LHCN-M2 (cell line): ENCODE measurements at places on chromosomes 7 and 10.
A peak's percentile ranks its signal among the peaks of the same experiment; 100 is the strongest.

GRCh38 chr7:42950417-42950816 lies 18.2 kb downstream of the MRPL32 start:
- DNase-seq: no peak

DNA sequence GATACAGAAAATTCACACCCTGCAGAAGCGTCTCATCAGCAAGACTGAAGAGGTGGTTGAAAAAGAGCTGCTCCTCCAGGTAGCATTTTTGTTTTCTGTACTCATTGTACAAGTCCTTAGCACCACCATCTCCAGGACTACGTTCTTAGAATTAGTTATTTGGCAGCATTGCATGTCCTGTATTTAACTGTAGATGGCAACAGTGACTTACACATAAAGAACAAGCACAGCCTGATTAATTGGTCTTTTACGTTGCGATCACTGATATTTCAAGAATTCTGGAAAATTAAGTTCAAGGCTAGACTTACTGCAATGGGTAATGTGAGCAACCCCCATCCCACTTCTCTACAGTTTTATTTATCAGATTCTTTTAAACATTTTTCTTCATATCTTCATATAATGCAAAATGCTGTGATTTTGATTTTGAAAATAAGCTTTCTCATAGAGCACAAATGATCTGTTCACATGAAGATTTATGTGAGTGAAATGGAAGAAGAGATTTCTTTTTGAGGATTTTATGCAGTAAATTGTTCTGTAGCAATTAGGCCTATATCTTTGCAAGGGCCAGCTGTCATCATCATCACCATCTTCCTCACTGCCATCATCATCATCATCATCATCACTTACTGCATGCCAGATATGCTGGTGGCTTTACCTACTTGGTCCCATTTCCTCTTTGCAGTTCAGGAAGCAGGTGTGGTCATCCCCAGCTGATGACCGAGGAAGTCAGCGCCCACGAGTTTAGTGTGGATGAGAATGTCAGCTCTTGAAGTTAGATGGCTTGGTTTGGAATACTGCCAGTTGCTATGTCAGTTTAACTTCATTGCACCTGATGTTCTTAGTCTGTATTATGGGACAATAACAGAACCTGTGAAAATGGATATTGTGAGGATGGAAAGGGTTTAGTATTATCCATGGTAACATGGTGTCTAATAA lies 53.4 kb downstream of the CFAP58 start:
- DNase-seq: peak; percentile 41

DNA sequence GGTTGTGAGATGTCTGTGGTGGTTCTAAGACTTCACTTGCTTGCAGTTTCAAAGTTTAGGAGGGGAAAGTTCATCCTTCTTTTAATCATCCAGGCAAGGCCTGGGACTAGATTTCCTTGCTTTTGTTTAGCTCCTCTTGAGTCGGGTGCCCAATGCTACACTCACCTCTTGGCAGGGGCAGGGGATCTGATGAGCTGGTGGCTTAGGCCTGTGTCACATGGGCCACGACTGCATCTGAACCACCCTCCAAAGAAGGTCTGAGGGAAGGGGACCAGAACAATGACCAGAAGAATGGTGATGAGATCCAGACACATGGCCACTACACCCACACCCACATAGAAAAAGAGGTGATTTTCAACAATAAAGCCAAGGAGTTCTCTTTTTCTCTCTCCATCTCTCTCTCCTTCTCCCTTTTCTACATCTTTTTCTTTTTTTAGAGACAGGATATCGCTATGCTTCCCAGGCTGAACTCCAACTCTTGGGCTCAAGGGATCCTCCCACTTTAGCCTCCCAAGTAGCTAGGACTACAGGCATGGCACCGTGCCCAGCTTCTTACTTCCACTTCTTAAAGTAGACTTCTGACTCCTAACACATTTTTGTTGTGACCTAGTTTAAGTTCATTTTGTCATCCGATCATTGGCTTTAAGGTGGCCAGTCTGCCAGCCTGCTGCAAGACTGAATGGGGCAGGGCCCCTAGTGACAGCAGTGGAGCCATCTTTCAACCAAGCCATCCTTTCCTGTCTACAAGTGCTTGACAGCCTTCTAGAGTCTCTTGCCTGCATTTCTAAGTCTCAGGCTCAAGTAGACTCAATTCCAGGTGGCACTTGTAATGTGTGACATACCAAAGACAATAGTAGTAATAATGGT lies 350.9 kb downstream of the RNLS start:
- peak; percentile 9 for DNase-seq

DNA sequence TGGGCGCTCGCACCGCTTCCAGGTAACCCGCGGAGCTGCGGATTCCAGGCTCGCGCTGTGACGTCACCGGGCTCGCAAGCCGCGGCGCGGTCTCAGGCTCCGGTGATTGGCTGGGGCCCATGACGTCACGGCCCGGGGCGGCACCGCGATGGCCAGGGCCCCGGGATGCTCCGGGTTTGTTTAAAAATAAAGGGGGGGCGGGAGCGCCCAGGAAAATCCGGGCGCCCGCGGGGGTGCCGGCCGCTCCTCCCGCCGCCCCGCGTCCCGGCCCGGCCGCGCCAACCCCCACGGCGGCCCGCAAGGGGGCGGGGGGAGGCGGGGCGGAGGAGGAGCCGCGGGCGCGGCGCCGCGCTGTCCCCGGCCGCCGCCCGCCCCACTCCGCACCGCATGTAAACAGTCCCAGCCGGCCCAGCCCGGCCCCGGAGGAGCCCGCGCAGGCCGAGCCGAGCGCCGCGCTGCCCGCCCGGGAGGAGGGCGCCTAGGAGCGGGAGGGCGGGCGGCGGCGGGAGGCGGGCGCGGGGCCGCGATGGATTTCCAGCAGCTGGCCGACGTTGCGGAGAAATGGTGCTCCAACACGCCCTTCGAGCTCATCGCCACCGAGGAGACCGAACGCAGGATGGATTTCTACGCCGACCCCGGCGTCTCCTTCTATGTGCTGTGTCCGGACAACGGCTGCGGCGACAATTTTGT lies at the start of gene MTURN:
MTURN (plus strand) TSS at position 376 of the 690 bp plus-strand sequence; CDS start at position 527, 151 bp downstream.
- DNase-seq: peak; percentile 86

DNA sequence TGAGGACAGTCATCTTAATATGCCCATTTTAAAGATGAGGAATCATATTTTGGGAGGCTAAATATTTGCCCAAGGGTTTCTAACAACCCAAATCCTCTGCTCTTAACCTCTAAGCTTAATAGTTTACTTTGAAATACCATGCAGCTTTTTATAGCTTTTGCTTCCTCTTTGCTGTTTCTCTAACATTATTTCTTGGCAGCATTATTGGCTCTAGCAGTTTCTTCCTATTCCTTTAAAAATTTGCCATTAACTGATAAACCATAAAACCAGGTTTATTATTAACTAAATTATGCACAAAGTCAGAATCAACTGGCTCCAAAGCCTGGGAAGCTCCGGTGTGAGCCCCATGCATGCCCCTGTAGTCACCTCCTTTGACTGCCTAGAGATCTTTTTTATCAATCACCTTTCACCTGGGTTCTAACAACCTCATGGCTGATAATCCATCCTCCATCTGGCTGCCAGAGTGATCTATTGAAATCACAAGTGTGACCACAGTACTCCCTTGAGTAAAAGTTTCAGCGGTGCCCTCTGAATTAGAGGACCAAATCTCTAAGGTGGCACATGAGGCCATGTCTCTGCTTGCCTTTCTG lies 62.4 kb downstream of the ITGB8 start:
- no peak for DNase-seq

- DNase-seq: no peak
These were observed 99.3 kb downstream of the COL13A1 start for GRCh38 chr10:69901022-69901421.

GRCh38 chr10:133010095-133010842 lies 67.9 kb upstream of the CFAP46 start:
- DNase-seq: no peak

- DNase-seq: peak; percentile 58
These were observed 110.8 kb upstream of the PTN start for GRCh38 chr7:137454246-137454724.

- DNase-seq: no peak
These were observed 10.6 kb downstream of the VOPP1 start for GRCh38 chr7:55561690-55562089.

DNA sequence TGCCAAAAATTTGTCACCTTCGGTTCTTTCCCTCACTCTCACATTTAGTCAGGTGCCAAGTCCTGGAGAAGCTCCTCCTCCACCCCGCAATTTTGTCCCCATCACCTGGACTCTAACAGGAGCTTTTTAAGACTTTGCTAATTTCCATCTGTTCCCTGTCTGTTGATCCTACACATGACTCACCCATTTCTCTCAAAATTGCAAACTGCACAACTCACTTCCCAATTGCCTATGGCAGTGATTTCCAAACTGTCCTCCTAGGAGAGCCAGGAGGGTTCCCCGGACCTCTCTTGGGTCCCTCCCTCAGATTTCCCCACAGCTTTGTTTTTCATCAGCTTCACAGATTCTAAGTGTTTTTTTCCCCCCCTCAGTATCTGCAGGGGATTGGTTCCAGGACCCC lies 120.3 kb downstream of the WNT2 start:
- DNase-seq: peak; percentile 24

- DNase-seq: no peak
These were observed 4.2 kb downstream of the SFTPD start for GRCh38 chr10:79944428-79945395.
